ENCODE measurements at places on chromosomes 6 and 20. TPM values are rescaled to one million over a fixed set of nuclear protein-coding genes. Genes with fewer than 3 reads are reported as not detected.

CD24 gene
- 1,480 TPM for total RNA-seq

LPA gene
- total RNA-seq = 0.57 TPM

TEAD3 gene
- 30.5 TPM for total RNA-seq

VWA7 gene
- total RNA-seq = 0.57 TPM

PLEKHG1 gene
- total RNA-seq = 24.6 TPM

SAPCD1 gene
- total RNA-seq = 0.45 TPM

PLN gene
- 48.8 TPM for total RNA-seq

FAM83C gene
- 29.5 TPM for total RNA-seq

SGK2 gene
- 0.68 TPM for total RNA-seq

PNPLA1 gene
- total RNA-seq = not detected

TINAG gene
- not detected for total RNA-seq

DUSP15 gene
- 0.44 TPM for total RNA-seq

LYRM2 gene
- total RNA-seq = 4.6 TPM

SLPI gene
- 1,064 TPM for total RNA-seq

OR2B6 gene
- total RNA-seq = not detected

BMP7 gene
- total RNA-seq = 21.8 TPM

DNAH8 gene
- under 0.01 TPM for total RNA-seq

SLC22A2 gene
- not detected for total RNA-seq

PROKR2 gene
- not detected for total RNA-seq

SLC32A1 gene
- not detected for total RNA-seq

CNR1 gene
- 0.38 TPM for total RNA-seq

TCF21 gene
- 21.0 TPM for total RNA-seq

BTNL2 gene
- not detected for total RNA-seq

NNAT gene
- 0.76 TPM for total RNA-seq

CST5 gene
- total RNA-seq = not detected

CTAGE9 gene
- not detected for total RNA-seq

MAS1 gene
- not detected for total RNA-seq

PRR18 gene
- not detected for total RNA-seq

TSBP1 gene
- total RNA-seq = not detected

CD109 gene
- 42.5 TPM for total RNA-seq

C6orf136 gene
- 17.5 TPM for total RNA-seq

COL11A2 gene
- total RNA-seq = 0.38 TPM

ABCF1 gene
- 34.1 TPM for total RNA-seq

FNDC11 gene
- total RNA-seq = not detected

CYP24A1 gene
- total RNA-seq = 12.2 TPM

CST4 gene
- total RNA-seq = not detected

MRAP2 gene
- 1.7 TPM for total RNA-seq

HAO1 gene
- total RNA-seq = 0.70 TPM

SLC35F1 gene
- 0.57 TPM for total RNA-seq

RXRB gene
- total RNA-seq = 16.7 TPM

BPI gene
- 0.26 TPM for total RNA-seq

HLA-DRB1 gene
- 3.7 TPM for total RNA-seq

RNASET2 gene
- 29.1 TPM for total RNA-seq

ARMH2 gene
- not detected for total RNA-seq

RPL10A gene
- 2,101 TPM for total RNA-seq

MCCD1 gene
- total RNA-seq = not detected

C20orf144 gene
- total RNA-seq = not detected

LY6G6D gene
- not detected for total RNA-seq

MUC22 gene
- total RNA-seq = 9.1 TPM

PRDM13 gene
- total RNA-seq = not detected

SLC16A10 gene
- 1.2 TPM for total RNA-seq

REPS1 gene
- total RNA-seq = 51.4 TPM

SAMD3 gene
- total RNA-seq = 0.45 TPM
